H7 (cell line): ENCODE measurements at places on chromosomes 4 and X.

DNA sequence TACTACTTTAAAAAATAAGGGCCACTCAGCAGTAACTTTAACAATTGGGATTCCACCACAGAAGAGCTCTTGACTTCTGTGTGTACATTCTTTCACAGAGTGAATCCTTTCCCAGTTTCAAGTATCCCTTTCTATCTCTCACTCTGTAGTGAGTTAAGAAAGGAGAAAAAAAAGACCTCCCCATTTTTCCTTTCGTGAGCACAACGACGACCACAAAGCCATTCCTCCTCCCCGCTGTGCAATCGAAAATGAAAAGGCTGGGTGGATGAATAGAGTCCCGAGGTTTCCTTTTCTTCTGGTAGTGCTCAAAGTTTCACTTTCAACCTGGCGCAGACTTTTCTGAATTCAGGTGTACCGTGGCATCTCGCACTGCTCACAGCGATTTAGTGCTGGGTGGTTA is 58.0 kb downstream of the TAB3 start:
- DNase-seq = peak; percentile 29

DNA sequence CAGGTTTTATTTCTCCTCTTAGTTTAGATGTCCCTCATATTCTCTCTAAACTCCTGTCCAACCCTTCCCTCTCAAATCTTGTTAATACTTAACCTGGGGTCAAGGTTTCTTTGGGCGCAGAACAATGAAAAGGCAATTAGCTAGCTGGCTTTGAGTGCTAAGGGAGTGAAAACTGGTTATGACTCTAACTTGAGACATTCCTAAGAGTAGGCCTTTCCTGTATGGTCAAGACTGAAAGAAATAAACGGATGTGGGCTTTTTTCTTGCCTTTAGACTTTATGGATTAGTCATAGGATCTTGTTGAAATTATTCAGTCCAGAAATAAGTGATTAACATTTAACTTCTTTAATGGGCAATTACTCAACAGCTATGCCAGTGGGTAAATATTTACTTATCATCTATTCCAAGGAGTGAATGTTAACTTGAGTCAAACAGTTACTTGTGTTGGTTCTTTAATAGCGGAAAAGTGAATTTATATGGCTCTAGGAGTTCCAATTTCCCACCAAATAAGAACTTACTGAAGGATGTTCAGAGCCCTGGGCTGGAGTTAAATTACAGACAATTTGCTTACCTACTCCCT is 141.7 kb upstream of the SCML1 start:
- DNase-seq = no peak

GRCh38 chr4:109760682-109761081 is 30.8 kb upstream of the PLA2G12A start:
- no peak for DNase-seq

- no peak for DNase-seq
Observed at GRCh38 chr4:7333024-7333780, 101.5 kb downstream of the PSAPL1 start.

GRCh38 chr4:162700358-162700757 is 466.3 kb downstream of the NAF1 start:
- no peak for DNase-seq

- DNase-seq = no peak
Observed at GRCh38 chr4:89301902-89302301, 5.7 kb downstream of the GPRIN3 start.

DNA sequence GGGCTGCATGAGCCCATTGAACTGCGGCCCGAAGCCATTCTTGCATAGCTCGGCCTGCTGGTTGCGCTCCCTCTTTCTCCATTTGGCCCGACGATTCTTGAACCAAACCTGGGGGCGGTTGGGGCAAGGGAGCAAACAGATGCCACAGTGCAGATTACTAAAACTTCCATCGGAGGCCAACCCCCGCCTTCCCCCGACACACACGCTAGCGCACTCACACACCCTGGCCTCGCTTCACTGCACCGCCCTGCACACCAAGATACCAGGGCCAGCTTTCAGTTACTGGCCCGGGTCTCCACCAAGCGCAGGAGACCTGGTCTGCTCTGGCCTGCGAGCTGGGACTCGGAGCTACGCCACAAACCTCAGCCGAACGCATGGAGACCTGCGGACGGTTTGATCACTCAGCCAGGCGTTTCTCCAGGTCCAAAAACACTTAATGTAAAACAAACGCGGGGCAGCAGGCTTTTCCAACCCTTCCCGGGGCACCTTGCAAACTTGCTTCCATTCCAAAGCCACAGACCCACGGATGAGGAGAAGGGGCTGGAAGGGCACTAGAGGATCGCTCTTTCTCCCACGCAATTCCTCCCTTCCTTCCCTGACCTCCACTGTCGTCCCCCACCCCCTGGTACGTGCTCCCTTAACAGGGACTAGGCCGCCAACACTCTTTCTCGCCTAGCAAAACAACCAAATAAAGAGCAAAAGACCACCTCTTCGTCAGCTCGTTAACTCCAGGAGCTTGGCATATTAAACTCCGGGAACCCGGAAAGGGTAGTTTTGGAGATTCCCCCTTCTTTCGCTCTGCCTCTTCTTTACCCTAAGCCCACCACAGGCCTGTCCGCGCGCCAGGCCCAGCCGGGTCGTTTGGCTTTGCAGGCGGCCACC is 4.1 kb downstream of the PITX2 start:
- DNase-seq = peak; percentile 71

DNA sequence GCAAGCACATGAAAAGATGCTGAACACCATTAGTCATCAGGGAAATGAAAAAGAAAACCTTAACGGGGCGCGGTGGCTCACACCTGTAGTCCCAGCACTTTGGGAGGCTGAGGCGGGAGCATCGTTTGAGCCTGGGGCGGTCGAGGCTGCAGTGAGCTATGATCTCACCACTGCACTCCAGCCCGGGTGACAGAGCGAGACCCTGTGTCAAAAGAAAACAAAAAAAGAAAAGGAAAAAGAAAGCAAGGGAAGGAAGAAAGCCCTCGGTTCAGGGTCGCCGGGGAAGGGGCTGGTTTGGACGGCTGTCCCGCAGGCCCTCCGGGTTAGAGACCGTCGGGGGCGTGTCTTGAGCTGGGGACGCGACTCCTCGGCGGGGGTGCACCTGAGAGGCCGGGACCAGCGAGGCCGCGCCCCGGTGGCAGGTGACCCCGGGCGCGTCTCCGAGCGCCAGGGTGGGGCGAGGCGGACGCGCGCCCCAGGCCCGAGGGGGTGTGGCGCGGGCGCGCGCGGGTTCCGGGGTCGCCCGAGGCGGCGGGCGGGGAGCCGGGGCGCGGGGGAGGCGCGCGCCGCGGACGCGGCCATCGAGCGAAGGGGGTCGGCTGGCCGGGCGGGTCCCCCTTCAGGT is 478 bp upstream of the PLXNA3 start:
- DNase-seq = peak; percentile 96

DNA sequence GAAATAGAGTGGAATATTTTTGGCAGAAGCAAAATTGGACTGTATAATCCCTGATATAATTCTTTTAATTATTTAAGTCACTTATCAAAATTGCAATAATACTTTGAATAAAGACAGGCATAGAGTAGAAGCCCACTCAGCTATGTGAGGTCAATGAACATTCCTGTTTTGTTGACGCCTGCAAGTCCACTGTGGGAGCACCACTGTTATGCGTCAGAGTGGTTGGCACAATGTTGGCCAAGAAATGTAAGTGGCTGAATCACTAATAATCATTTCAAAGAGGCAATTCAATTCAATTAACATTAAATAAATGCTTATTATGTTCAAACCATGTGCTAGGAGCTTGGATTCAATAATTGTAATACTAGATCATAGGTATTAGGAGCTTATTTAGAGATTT is 221.0 kb downstream of the SPCS3 start:
- DNase-seq = no peak

DNA sequence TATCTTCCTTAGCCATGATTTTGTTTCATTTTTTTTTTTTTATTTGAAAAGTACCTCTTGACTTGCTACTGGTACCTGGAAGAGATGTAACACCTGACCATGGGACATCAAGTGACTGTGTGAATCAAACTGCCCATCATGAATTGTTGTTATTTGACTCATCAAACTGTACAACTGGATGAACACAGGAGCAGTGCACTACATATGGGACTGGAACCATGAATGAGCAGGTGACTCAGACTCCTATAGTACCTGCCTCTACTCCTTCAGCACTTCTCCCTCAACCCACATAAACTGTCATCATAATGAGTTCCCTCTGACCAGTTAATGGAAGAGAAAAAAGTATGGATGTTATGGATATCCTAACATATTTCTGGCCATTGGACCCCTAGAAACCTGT is 15.9 kb upstream of the UBE2D3 start:
- no peak for DNase-seq

- DNase-seq = no peak
Observed at GRCh38 chrX:23773601-23774175, 9.3 kb upstream of the SAT1 start.

DNA sequence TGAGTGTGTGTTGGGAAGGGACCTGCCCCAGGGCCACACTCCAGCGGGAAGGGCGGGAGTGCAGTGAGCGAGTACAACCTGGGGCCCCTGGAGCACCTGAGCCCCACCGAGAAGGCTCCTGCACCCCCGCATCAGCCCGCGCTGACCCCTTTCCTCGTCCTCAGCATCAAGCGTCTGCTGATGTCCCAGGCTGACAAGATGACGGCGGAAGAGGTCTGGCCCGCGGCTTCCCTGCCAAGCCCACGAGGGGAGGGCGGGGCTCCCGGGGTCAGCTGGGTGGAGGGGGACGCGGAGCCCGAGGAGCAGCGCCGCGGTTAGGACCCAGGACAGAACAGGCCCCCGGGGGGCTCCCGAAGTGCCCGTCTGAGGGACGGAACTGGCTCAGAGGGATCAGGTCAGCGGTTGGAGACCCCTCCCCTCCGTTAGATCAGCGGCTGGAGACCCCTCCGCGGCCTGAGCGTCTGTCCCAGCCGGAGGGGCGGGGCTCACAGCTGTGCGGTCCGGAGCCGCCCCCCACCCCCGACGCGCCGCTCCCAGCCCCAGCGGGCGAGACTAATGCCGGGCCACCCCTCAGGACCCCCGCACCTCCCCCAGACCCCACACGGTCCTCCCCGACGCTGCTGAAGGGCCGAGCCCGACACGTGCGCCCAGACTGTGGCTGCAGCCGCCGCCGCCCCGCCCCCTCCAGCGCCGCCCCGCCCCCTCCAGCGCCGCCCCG is 6.7 kb downstream of the MYL5 start:
- DNase-seq = peak; percentile 94

DNA sequence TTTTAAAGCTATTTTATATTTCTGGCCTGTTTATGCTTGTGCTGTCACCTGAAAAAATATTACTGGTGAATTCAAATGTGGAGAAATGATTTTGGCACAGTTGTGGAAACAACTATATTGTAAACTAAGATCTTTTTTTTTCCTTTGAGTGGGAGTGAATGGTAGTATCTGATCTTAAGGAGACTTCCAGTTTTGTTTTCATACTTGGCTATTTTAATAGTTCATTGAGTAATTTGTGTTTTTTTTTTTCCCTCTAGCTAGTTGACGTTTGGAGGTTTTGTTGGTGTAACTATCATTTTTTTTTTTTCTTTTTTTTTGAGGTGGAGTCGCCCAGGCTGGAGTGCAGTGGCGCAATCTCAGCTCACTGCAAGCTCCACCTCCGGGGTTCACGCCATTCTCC is 10.5 kb downstream of the STAG2 start:
- DNase-seq = no peak

- DNase-seq = no peak
Observed at GRCh38 chr4:123340381-123340701, 56.3 kb upstream of the SPRY1 start.

DNA sequence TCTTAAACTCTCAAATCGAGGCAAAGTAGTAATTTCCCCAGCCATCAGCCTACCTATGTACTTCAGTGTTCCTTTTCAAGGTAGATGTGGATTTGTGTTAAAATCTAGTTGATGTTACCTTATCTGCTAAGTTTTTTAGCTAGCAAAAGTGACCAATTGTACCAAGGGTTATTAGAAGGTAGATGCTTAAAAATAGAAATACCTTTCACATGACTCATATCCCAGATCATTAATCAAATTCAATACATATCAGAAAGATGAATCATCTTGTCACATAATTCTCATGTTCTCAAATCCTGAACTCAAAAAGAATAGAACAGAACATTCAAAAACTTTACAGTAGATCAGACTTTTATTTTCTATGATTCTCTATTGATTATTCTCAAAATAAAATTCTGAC is 3.5 kb downstream of the ENAM start:
- DNase-seq = no peak

- DNase-seq = no peak
Observed at GRCh38 chr4:66284991-66285451, 614.7 kb upstream of the EPHA5 start.

DNA sequence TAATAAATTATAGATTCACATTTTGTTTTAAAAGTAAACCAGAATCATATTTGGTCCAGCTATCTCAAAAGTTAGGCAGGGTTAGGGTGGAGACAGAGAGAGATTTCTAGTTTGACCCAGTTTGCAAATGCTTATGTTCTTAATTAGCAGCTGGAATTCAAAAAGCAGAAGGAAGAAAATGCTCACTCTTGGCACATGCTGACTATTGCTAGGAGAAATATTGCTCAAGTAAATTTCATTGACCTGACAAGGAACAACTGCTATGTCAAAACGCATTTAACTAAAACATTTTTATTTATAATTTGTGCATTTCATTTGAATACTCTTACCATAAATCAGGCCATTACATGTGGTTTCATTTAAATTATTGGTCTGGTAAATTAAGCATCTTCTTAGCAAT is 131.8 kb downstream of the GLRA3 start:
- DNase-seq = no peak

GRCh38 chr4:2741626-2742025 is 14.5 kb downstream of the TNIP2 start:
- peak; percentile 40 for DNase-seq

- no peak for DNase-seq
Observed at GRCh38 chrX:2784026-2784425, 32.2 kb downstream of the XG start.

GRCh38 chrX:153539979-153540358 is 22.5 kb downstream of the ATP2B3 start:
- DNase-seq = no peak

DNA sequence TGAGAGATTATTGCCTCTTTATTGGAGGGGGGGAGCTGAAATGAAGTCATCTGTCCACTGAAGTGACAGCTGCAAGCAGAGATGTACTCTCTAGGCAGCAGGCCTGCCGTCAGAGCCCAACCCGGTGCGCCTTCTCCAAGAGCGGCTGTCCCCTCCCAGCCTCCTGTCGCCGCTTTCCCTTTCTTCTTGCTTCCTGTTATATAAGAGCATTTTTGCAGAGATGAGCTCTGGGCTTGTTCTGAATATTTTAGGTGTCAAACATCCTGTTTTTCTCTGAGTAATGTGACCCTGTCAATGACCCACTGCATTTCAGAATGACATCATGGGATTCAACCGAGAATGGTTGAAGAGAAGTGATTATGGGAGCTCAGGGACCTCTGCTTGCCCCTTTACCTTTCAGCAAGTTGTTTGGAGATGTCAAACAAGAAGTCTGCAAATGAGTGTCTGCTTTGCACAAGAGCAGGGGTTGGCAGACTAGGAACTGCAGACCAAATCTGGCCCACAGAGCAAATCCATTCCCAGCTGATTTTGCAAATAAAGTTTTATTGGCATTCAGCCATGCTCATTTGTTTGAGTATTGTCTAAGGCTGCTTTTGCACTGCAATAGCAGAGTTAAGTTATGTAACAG is 79.9 kb downstream of the SLC9A6 start:
- no peak for DNase-seq
